Activated CD4-positive, alpha-beta T cell treated with anti-CD3 and anti-CD28 coated beads for 4 hours (primary cell): ENCODE measurements at places on chromosomes 5 and 9.
A peak's percentile ranks its signal among the peaks of the same experiment; 100 is the strongest.

DNA sequence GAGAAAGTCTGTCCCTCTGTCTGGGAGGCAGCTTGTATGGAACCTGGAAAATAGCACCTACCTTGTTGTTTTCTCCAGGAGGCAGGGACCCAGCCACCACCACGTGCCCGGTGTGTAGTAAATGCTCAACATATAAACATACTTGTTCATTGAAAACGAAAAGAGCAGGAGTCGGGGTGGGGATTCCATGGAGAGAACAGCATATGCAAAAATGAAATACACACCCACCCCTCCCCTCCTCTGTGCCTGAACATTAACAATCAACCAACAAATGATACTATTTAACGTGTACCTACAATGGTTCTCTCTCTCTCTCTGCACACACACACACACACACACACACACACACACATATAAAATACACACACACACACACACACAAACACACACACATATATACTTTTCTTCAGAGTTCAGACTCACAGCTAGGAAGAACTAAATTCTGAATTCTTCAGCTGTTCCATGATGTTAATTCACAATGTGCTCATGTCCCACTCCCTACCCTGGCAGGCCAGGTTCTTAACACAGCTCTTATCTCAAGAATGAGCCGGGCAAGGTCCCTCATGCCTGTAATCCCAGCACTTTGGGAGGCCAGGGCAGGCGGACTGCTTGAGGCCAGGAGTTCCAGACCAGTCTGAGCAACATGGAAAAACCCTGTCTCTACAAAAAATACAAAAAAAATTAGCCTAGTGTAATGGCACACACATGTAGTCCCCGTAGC lies 16.3 kb upstream of the DENND1A start:
- no peak for DNase-seq

- DNase-seq: no peak
Observed at GRCh38 chr5:92659246-92659645, 921.8 kb downstream of the NR2F1-AS1 start.

DNA sequence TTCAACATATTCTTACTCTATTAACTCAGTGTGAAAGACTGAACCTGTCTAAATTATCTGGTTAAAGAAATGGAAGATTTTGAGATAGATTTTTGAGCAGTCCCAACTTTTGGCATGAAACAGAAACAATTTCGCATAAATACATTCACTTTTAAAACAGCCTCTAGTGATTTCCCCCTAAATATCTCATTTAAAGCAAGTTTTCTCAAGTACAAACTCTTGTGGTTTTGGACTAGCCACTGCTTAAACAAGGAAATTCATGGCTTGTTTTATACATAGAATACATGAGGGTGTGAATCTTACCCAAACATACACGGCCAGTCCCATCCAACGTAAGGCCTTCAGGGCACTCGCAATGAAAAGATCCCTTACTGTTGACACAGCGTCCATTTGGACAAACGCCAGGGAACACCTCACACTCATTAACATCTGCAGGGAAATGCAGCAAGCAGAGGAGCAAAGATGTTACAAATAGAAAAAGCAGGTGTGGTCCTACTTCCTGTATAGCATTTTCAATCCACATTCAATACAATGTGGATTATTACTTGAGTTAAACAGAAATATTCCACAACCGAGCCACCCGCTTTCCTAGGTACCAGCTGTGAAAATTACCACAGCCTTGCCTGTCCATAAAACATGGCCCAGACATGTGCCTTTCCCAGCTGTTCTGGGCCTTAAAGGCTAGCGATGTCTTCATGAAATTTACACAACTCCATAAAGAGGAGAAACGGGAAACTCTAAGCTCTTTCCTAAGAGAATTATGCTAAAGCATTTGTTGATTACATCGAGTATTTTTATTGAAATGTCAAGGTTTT lies 188.8 kb downstream of the FBN2 start:
- no peak for DNase-seq

- no peak for DNase-seq
Observed at GRCh38 chr5:169431386-169431785, 130.4 kb upstream of the SLIT3 start.

- peak; percentile 25 for DNase-seq
Observed at GRCh38 chr9:110148384-110148783, 59.6 kb downstream of the C9orf152 start.

GRCh38 chr9:136441681-136442245 lies 2.1 kb upstream of the INPP5E start:
- DNase-seq: no peak

- no peak for DNase-seq
Observed at GRCh38 chr5:135456238-135457099, 4.3 kb upstream of the TIFAB start.

DNA sequence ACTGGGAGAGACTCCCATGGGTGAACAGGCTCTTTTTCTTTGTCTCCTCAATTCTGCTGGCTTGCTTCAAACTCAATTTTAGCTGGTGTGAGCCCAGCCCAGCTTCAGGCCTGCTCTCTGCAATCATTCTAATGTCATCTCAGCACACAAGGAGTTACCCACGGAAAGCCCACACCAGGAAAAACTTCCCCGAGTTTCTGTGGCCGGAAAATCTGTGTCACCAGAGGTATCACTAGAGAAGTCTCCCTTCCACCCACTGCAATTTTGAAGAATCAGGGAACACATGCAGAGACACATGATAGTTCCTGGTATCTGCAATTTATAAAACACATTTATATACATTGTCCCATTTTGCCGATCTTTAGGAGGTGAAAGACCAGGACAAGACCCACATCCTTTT lies 13.5 kb upstream of the NDFIP1 start:
- peak; percentile 79 for DNase-seq

DNA sequence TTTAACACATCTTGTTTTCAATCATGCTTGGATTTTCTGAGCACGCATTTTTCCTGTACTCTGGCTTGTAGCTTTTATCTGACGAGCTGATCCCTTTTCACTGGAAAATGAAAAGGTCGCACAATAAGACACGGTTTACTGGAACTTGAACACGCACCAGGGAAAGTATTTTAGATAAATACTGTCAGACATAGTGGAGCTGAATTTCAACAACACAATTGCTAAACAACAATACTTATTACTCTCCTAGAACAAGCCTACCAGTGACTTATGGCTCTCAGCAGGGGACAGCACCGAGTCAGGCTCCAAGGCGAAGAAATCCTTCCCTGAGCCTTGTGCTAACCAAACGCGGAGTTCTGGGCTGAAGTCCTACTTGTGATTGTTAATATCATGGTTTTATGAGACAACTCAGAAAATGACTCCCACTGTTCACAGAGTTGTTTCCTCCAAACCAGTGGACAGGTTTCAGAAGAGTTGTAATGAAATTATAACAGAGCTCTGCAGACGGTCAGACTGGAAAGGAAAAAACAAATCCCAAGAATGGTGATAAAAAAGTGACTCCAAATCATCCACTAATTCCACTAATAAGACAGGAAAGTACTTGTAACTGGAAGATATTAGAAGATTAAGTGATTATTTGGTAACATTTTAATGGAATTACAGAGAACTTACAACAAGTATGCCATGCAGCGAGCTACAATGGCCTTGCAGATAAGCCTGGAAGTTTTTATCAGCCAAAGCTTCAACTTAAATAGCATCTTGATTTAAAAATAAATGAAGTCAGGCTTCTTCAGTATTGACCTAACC lies 359.6 kb downstream of the EBF1 start:
- DNase-seq: no peak

DNA sequence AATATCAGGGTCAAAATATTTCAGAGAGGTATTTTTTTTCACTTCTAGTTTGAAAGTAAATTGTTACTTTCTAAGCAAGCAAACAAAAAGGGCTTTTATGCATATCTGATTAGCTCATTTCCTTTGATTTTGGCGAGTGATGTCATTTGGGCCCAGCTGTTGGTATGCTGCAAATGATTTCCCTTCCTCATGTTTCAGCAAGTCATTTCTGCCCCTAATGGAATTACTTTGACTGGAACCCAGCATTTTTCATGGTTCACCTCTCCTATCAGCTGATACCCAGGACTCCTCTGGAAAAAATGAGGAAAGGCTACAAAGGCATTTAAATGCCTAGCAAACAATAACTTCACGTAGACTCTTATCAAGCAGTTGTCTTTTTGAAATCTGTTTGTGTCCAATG lies 500.6 kb downstream of the EBF1 start:
- DNase-seq: no peak

- DNase-seq: no peak
Observed at GRCh38 chr5:72021651-72022357, 85.5 kb upstream of the MAP1B start.

DNA sequence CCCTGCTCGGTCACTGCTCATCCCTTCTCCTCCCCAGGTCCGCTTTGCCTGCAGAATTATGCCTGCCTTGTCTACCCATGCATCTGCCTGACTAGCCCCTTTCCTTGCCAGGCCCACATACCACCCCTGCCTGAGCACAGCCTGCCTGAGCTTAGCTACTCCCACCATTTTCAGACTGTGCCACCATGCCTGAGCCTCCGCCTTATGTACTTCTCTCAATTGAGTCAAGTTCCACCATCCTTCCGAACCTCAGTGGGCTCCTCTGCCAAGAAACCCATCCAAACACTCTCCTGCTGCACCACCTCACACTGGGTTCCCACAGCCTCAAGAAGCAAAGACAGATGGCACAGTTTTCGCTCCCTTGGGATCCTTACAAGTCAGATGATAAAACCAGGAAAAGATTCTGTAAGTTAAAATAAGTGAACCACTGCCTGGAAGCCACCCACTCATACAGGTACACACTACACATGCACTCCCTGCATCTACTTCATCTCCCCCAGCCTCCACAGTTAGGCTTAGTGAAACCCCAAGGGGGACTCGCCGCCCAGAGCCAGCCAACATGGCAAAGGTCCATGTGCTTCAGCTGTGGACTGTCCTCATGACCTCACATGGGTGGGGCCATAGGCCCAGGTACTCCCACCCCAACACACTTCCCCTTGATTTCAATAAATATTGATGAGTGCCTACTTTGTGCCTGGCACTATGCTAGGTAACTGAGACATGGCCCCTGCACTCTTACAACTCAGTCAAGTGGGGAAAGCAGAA lies 23.1 kb downstream of the P4HA2 start:
- DNase-seq: no peak

DNA sequence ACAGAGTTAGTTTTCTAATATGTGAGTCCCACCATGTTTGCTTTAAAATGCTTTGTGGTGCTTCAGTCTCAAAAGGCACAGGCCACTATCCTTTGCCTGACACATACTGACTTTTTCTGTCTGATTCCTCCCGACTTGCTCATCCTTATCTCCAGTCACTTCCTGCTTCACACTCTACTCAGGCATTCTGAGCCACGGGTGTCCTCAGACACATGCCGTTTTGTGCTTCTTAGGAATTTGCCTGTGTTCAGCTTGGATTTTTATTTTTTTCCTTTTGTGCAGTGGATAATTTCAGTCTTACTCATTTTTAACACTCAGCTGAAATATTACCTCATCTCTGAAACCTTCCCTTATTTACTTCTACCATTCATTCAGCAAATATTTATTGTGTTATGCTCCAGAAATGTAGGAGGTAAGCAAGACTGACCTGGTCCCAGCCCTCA lies 54.1 kb downstream of the MAN2A1 start:
- DNase-seq: no peak
